ENCODE measurements at places on chromosomes 6 and 20.
A peak's percentile ranks its signal among the peaks of the same experiment; 100 is the strongest.

GRCh38 chr6:131949909-131950766, 1.0 kb downstream of the CCN2 start:
- no peak for DNase-seq

- DNase-seq = no peak
These were observed 6.2 kb upstream of the SNAI1 start for GRCh38 chr20:49976542-49976941.

DNA sequence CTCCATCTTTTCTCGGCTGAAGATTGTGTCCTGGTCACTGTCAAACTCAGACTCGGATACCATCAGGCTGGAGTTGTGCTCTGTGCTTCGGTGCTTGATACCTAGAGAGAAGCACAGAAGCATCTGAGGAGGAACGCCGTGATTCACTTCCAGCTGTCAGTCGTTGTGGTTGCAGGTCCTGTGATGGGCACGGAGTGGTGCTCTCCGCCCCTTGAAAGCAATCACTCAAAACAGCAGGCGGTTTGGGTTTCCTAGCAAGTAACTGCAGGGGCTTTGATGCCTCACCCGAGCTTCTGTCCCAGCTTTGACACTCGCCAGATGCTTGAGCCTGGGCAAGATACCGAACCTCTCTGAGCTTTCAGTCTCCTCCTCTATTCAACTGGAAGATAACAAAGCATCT, 52.5 kb downstream of the ALDH5A1 start:
- DNase-seq = peak; percentile 23

DNA sequence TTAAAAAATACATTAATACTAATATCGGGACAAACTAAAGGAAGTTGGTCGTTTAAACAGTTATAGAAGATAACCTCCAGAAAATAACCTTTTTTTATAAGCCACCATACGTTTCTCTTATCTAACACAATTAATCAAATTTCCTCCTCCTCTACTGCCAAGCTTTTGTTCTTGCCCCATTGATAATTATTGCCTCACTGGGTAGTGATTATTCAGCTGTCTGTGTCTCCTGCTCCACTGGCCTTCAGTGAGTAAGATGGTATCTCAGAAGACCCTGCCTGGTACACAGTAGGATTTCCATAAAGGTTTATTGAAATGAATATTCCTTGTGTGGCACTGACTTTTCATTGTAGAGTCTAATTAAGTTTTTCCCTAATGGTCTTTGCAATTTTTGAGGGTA, 165.5 kb upstream of the SCGN start:
- DNase-seq = no peak

- peak; percentile 12 for DNase-seq
These were observed 118.6 kb upstream of the CCDC28A start for GRCh38 chr6:138654715-138655634.

DNA sequence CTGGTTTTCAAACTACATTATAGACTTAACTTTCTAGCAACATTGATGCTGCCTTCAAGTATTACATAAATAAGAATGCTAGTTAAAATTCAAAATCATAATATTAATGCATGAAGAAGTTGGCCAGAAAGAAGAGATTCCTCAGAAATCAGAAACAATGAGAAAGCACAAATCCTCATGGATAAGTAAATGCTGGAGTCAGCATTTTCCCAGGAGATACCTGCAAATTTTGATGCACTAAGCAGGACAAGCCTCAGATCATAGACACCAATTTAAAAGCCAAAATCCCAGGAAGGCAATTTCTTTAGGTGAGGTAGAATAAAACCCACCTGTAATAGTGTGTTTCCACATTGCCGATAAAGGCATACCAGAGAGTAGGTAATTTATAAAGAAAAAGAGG, 305.2 kb upstream of the TBX18 start:
- DNase-seq = no peak

DNA sequence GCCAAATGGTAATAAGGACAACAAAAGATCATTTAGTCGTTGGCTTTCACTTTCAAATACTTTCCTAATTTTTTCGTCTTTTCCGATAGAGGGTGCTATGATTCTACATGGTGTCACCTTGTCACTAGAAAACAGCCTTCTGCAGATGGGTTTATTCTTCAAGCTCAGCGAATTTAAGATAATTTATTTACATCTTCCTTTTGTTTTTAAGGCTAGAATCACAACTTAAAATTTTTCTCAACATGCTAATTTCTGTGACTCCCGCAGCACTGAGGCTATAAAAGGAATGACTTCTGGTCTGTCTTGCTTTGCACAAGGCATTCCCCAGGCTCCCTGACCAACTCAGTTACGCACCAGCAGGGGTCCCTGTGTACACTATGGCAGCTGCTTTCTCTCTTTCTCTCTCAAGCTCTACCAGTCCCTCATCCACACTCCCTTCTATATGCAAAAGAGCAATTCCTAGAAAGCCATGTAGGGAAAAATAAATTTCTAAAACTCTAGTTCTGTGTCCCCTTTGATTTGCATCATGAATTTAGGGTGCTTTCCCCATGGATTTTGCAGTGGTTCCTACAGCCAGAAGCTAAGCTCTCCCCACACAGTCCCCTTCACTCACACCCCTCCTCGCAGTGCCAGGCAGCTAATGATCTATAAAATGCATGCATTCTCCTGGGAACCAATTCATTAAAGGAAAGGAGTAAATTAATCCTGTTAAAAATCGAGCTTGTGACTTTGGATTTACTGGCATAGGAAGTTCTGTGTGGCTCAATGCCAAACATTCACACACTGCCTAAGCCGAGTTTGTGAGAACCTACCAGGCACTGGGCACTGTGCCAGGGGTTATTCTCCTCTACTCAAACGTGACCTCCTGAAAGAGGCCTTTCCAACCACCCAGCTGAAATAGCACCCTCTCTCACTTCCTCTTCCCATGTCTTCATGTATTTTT, 74.5 kb downstream of the DCDC2 start:
- DNase-seq = peak; percentile 11

- no peak for DNase-seq
These were observed 112.1 kb upstream of the IYD start for GRCh38 chr6:150256618-150257272.

DNA sequence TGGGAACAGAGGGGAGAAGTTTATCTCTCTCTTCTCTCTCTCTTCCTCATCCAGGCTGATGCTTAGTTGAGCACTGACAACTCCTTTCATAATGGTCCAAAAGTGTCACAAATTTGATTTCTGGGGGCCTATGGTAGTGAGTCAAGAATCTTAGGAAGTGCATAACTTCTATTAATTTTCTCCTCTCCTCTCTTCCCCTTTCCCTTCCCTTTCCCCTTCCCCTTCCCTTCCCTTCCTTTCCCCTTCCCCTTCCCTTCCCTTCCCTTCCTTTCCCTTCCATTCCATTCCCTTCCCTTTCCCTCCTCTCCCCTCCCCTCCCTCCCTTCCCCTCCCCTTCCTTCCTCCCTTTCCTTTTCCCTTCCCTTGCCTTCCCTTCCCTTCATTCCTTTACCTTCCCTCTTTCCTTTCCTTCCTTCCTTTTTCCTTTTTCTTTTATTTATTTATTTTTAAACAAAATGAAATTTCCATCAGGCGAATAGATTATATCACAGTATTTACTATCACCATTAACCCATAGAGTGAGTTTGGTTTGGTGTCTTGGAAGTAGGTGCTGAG, 56.9 kb upstream of the JAG1 start:
- no peak for DNase-seq

DNA sequence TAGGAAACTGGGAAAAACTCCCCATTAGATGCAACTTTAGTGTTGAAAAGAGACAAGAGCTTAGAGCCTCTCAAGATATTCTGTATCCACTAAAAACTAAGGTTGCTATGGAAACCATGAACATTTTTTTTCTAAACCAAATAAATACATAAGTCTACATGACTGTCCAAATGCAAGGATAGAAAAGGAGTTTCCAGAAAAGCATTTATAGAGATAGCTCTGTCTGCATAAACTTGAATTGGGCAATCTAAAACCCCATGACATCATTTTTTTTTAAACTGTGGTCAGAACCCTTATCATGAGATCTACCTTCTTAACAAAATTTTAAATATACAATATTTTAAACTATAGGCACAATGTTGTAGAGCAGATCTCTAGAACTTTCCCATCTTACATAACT, 36.4 kb upstream of the FAM83B start:
- DNase-seq = no peak

DNA sequence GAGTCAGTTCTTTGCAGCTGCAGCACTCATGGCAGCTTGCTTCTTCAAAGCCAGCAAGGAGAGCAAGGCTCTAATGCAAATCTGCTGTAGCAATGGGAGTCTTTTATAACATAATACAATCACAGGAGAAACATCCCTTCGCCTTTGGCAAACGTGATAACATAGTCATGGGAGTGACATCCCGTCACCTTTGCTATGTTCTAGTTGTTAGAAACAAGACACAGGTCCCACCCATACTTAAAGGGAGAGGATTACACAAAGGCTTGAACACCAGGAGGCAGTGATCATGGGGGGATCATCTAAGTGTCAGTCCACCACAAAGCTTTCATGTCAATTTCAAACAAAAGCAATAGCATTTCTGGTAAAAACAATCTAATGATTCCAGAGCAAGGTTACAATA, 40.1 kb upstream of the PHACTR2 start:
- DNase-seq = no peak

DNA sequence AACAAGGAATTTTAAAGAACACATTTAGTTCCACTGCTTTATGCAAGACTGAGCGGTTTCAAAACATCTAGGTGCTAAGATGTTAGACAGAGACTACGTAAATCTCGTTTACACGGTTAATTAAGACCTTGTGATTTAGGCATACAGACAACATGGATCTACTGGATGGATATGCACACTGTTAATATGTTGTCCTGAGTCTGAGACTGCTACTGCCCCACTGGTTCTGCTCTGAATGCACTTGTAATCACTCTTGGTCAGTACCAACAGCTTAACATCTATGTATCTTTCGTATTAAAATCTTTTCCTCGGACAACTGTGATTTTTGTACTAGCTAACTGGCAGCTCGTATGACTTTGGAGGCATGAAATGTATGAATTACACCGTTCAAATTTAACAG, 3.1 kb downstream of the MAN1A1 start:
- no peak for DNase-seq

DNA sequence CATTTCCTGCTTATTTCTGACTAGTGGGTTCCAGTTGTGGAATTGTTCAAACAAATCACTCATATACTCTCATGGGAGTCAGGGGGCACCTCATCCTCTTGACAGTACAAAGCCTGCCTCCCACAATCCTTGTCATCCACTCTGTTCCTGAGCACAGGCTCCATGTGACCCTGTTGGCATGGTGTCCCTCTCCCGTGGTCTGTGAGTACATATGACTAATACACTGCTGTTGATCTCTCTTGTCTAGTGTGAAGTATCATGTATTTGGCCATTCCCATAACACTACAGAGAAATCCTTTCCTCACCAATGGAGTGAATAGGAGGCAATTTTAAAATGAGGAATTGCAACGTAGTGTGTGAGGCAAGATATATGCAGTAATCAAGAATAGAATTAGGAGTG, 185.3 kb downstream of the OGFRL1 start:
- no peak for DNase-seq

Data from stimulated activated CD4-positive, alpha-beta T cell treated with anti-CD3 and anti-CD28 coated beads, Interleukin-2, amount 100 ng/mL, for 48 hours (primary cell).